ENCODE measurements at places on chromosomes 1 and 21.
A peak's percentile ranks its signal among the peaks of the same experiment; 100 is the strongest.

GRCh38 chr1:95679262-95679661 lies 445.3 kb downstream of the RWDD3 start:
- DNase-seq = no peak

DNA sequence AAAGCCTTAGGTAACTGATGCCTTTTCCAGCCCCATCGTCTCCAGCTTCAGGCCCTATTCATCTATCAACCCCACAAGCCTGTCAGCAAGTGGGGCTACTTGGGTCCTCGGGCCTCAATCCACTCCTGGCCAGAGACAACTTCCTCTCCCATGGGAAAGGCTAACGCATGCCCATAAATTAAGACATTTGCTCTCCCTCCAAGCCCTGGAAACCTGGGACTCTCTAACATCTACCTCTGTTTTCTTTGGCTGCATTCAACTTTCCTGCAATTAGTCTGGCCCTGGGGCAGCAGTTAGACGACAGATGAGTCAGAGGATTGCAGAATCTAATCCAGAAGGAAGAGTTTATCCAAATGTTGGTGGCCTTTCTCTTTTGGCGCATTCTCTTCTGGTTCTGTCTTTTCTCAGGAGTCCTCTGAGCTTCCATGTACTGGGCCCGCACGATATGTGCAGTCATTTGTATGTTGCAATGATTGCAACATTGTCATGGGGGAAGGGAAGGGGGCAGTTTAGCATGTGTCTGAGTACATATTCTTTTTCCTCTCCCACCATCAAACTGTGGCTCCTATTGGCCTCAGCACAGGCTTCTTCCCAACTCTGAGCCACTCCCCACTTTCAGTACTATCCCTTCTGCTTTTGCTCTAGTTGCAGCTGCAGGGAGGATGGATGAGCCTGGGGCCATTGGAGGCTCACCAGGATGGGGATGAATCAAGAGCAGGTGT lies 54.4 kb downstream of the NAV1 start:
- DNase-seq = peak; percentile 100

DNA sequence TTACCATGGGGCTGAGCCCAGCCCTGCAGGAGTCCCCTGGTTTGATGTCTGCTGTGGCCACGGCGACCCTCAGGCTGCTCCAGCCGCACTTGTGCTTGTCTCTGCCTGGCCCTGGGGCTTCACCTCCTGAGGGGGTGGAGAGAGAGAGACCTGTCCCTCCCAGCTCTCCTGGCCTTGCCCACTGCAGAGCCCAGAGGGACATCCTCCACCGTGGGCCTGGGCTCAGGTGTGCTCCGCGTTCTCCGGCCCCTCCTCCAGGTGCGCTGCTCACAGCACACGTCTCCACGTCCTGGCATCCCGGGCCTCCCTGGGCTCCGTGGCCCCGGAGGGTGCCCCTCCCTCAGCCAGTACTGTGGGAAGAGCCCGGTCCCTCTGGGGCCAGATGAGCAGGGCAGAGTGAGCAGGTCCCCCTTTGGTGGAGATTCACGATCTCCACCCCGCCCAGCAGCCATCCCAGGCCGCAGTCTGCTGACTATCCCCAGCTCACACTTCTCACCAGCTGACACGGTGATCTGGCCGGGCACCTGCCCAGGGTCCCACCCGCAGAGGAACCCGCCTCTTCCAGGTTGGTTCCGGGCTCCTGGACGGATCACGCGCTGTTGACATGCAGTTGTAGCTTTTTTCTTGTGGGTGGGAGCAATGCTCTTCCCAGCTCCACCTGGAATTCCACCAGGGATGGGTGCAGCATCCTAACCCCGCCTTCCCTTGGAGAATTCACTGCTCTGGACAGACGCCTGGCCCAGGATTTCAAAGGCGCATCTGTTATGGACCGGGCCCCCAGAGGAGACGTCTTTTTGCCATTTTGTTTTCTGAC lies 41.8 kb upstream of the POFUT2 start:
- DNase-seq = no peak

GRCh38 chr1:174659823-174660222 lies 212.1 kb downstream of the GPR52 start:
- DNase-seq = peak; percentile 43

- no peak for DNase-seq
These were observed 73.5 kb downstream of the CHODL start for GRCh38 chr21:18318156-18318555.

- DNase-seq = peak; percentile 17
These were observed 664 bp downstream of the FAM89A start for GRCh38 chr1:231039161-231040018.

DNA sequence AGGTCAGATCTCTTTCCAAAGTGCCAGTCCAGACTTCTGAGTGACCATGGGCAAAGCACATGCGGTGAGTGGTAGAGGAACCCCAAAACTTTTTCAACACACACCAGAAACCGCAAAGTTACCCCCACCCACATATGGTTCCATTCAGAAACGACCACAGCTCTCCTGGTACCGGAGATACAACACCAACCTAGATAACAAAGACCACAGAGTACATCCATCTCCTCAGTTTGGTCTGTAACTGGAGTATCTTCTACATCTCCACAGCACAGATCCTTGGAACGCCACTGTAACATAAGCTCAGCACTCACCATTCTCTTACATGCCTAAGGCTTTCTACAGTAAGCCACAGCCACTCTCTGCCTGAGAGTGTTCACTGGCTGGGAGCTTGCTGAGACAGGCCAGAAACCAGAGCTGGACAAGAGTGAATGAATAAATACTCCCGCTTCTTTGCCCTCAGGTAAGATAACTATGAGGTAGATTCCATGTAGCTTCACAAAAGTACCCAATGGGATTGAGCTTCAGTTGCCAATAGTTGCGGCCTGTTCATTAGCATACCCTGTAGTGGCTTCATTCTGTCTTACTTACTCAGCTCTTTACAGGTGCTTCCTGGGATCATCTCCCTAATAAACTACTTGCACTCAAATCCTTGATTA lies 81.8 kb downstream of the SMYD3 start:
- DNase-seq = no peak

DNA sequence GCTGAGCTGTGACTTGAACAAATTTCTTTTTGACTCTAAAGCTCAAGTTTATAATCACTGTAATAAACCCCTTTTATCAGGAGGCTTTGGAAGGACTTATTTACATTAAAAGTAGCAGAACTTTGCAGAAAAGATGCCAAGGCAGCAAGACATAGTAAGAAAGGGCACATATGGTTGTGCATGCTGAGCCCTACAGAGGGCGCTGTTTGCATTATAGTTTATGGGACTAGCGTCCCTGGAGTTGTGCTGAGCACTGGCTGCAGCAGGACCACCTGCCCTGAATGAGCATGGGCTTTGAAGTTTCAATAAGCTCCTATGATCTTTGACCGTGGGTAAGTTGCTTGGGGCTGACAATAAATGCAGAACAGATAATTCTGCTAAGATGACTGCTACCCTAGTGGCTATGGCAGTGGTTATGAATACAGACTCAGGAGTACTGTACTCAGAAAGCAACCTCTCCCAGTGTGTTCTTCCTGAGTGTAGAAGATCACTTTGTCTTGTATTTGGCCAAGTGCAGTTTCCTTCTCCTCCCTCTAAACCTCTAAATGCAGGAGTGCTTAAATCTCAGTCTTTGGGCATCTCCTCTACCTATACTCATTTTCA lies 45.4 kb upstream of the USP1 start:
- DNase-seq = no peak

DNA sequence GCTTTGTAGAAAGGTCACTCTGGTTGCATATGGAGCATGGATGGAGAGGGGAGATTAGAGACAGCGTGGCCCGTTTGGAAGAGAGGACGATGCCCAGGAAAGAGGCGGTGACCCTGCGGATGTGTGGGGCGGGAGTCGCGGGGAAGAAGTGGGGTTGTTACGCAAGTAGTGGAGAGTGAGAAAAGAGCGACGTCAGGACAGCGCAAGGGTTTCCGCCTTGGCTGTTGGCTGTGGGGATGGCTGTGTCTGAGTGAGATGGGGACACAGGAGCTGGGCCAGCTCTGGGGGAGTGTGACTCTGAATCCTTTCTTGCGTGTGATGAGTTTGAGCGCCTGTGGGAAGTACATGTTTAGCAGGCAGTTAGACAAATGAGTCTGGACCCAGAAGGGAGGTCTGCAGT lies 3.8 kb downstream of the B4GALT2 start:
- no peak for DNase-seq

DNA sequence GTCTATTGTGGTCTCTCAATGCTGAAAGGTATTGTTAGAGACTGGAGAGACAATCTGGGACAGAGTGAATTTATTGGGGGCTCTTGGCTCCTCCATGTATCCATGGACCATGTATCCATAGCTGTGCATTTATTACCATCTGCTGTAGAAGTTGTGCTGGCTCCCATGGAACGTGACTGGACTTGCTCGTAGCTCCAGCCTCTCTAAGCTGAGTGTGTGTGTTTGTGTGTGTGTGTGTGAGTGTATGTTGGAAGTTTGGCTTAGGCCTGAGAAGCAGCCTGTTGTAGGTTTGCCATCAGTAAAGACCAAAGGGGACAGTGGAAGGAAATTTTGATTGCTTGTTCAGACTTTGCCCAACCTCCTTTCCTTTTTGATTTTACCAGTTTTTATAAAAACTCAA lies 105.7 kb upstream of the USP24 start:
- no peak for DNase-seq

- peak; percentile 45 for DNase-seq
These were observed 55.4 kb upstream of the CAMK1G start for GRCh38 chr1:209527993-209528717.

GRCh38 chr1:229726061-229726460 lies 100.0 kb downstream of the URB2 start:
- no peak for DNase-seq

- DNase-seq = peak; percentile 32
These were observed 142.1 kb downstream of the DPYD start for GRCh38 chr1:97778718-97779117.

DNA sequence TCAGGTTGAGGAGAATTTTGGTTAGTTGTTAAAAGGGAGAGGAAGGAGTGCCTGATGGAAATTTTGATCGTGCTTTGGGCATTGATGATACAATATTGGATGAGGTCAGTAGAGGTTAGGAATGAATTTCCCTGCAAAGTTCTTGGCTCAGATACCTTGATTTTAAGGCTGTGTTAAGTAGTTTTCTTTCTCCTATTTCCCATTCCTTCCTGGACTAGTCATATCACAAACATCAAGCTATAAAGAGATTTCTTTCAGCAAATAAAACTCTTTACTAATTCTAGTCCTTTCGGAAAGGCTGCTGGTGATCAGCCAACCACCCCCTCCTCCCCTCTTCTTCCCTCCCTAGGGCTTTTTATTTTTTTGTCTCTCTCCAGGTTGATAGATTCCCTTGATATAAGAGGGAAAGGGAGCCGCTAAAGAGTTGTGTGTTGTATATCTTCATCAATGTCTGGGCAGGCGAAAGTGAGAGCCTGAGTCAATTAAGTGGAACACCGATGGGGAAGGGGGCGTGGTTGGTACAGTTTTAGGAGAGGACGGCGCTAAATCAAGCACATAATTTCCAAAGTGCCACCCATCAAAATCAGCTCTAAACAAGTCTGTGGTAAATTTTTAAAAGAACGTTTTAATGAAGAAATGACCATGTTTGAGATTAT lies 100.1 kb upstream of the PLXNA2 start:
- no peak for DNase-seq

GRCh38 chr1:79507770-79508169 lies 501.2 kb upstream of the ADGRL4 start:
- no peak for DNase-seq

DNA sequence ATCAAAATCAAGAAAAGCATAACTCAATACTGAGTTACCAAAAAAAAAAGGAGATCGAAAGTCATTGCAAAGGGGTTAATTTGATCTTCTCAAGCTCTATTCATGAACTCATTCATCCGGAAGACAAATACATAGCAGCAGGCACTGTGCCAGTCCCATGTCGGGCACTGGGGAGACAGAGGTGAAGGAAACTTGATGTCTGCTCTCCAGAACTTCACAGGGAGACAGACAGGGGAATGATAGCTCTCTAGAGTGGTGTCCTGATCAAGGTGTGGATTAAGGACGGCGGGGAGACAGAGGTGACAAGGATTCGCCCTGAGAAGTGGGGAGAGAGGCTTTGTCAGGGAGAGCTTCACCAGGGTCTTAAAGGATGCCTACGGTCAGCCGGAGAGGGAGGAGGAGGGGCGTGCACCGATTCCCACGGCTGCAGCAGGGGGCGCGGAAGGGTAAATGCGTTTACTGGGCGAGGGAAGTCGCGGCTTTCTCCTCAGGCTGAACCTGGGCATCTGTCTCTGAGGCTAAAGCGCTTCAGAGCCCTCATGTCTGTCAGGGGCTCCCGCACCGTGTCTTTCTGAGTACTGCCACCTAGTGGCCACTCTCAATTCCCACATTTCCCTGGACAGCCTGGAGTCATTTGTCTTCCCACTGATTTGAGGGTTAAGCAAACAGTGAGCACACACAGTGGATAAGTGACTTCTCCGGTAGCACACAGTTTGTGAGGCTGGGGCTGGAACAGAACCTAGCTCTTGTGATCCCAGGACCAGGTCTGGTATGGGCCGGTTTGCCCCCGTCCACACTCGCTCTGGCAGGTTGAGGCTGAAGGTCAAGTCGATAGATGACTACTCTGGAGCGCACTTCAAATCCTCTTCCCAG lies 152.8 kb downstream of the TENT5C start:
- DNase-seq = peak; percentile 83

- no peak for DNase-seq
These were observed 163.0 kb upstream of the KAZN start for GRCh38 chr1:14435368-14436023.

DNA sequence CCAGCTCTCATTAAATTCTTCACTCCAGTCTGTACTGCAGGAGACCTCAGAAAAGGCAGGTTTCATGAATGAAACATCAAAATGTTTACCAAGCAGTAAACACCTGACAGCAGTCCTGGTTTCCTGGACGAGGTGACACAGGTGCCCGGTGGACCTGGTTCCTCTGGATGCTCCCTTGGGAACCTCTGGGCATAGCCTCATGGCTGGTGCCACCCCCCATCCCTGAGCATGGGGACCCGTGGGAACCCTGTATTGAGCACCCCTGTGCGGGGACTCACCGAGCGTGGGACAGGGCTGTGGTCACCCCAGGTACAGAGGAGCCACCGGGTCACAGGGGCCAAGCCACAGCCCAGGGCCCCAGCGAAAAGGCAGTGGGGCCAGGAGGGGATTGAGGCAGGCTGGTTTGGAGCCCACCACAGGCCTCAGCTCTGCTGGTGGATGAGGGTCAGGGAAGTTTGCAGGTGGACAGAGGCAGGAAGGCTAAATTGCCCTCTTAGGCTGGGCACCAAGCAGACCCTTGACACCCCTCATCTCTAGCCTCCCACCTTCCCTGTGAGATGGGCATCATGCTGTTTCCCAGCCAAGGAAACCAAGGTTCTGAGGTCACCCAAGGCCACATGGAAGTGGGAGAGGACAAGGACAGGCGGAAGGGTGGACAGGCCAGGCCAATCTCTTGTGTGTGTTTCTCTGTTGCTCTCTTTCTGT lies 158.4 kb downstream of the PTPRU start:
- no peak for DNase-seq

DNA sequence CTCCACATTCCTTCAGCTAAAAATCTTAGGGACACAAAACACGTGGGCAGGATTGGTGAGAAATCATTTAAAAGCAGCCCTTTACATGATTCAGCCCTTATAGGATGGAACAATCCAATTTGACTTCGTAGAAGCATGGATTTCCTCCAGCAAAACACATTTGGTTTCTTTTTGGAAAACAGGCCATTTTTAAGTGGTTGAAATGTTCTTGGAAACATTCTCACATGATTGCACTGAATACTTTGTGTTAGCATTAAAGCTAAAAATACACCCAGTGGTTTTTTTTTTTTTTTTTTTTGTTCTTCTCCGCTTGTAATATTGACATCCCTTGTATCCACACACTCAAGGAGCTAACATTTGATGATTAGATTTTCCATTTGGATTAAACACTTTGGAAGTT lies 42.1 kb upstream of the ABCG1 start:
- DNase-seq = no peak
